ENCODE measurements at places on chromosomes 1 and 21.

DNA sequence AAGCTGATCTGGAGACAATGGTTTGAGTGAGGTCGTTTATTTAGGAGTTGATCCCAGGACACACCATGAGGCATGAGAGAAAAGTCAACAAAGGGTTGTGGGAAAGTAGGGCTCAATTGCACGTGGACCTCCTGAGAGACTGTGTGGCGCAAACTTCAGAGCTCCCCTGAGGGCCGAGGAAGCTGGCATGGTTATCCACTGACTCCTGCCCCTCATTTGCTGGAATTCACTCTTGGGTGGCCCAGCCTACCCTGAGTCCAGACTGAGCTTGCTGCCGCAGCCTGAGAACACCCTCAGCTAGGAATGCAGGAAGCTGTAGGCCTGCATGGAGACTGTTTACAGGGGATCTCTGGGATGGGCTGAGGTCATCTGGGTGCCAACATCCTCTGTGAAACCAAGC lies 301.0 kb downstream of the RWDD3 start:
- DNase-seq: no peak

DNA sequence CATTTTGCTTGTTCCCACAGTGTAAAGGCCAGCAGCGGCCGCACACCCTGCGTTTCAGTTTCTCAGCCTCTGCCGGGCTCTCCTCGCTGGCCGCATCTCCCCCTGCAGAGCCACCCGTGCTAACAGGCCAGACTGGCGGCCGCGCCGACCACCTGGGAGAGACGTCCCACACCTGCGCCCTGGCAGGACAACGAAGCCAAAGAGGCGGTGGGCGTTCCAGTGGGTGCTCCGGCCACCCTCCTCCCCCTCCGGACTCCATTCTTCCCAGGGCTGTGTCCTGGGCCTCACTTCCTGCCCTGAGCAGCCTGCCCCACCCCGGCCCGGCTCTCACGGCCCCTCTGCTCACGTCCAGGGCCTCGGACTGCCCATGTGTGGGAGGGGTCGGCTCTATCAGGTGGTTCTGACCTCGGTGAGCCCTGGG lies 31.9 kb upstream of the SLC19A1 start:
- DNase-seq: no peak

DNA sequence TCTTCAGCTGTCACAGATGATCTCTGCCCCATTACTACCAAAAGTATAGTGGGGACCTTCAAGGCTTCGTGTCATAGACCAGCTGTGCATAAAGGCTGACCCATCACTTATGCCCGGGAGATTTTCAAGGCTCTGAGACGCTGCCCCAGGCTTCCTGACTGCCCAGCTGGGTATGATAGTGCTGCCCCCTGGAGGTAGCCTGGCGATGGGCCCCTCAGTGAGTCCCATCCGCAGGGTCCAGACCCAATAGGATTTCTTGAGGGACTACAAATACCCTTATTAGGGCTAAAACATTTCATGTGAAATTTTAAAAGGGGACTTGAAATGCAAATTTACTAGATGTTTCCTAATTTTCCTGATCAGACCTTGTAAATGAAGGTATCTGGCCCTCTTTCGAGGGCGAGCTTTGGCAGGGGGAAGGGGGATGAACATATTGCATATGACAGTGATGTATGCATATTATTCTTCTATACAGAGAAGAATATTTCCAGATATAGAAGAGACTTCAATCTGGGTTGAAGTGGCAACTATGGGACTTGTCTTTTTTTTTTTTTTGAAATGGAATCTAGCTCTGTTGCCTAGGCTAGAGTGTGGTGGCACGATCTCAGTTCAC lies 11.7 kb upstream of the FCMR start:
- DNase-seq: peak; percentile 36

DNA sequence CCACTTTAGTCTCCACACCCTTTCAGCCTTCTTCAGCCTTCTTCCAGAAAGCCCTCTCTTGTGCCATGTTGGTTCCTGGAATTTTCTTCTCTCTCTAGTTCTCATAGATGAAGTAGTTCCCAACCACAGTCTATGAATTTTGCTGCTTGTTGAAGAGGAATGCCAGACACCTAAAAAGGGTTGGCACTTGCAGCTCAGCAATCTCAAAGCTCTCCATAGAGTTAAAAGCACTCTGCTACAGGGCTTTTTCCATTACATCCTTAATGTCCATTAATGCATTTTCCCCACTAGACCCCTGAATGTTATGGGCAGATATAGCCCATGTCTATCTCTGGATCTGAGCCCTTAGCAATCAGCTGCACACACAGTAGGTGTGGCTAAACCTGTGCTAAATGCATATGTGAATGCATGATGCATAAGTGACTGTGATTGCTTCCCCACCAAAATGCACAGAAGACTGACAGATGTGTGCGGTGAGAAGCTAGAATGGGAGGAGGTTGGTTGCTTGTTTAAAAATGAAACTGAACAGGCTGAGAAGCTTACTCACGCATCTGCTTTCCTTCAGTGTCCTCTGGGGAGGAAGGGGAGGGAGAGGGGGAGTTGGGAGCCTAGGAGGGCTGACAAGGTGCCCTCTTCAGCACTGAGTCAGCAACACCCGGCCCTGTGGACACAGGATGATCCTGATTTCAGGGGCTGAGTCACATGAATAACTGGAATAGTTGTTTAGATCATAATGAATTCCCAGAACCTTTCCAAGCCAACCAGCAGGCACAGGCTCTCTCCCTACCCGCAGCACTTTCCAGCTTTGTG lies 146.1 kb upstream of the FGGY start:
- no peak for DNase-seq

- DNase-seq: no peak
These were observed 9.8 kb upstream of the SMAP2 start for GRCh38 chr1:40363721-40364120.

DNA sequence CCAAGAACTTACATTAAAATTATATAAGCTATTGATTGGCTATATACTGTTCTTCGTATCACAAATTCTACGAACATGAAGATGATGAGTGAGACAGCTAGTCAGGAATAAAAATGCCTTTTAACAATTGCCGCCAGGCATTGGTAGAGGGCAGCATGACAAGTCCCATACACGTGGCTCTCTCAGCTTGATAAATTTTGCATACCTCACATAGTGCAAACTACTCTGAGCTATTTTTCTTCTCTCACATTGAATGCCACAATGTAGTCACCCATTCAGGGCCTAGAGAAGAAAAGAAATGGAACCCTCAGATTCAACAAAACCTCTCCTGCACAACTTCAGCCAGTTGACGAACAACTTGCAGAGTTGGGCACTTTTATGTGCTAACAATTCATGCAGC lies 27.0 kb upstream of the FMO2 start:
- no peak for DNase-seq

- no peak for DNase-seq
These were observed 12.4 kb upstream of the KCNJ15 start for GRCh38 chr21:38244407-38244787.

- no peak for DNase-seq
These were observed 35.8 kb downstream of the PIK3CD start for GRCh38 chr1:9687120-9687873.

- DNase-seq: no peak
These were observed 9.7 kb downstream of the CA6 start for GRCh38 chr1:8955406-8955805.

GRCh38 chr1:45542591-45542990 lies 8.0 kb upstream of the AKR1A1 start:
- no peak for DNase-seq
